ENCODE measurements at places on chromosomes 6 and 20.
A peak's percentile ranks its signal among the peaks of the same experiment; 100 is the strongest.

- DNase-seq, result no peak
Measured at GRCh38 chr20:50592282-50593004, 82.3 kb downstream of the PTPN1 start.

- DNase-seq, result peak; percentile 95
Measured at GRCh38 chr20:44747166-44748004, 1.7 kb downstream of the KCNK15 start.

DNA sequence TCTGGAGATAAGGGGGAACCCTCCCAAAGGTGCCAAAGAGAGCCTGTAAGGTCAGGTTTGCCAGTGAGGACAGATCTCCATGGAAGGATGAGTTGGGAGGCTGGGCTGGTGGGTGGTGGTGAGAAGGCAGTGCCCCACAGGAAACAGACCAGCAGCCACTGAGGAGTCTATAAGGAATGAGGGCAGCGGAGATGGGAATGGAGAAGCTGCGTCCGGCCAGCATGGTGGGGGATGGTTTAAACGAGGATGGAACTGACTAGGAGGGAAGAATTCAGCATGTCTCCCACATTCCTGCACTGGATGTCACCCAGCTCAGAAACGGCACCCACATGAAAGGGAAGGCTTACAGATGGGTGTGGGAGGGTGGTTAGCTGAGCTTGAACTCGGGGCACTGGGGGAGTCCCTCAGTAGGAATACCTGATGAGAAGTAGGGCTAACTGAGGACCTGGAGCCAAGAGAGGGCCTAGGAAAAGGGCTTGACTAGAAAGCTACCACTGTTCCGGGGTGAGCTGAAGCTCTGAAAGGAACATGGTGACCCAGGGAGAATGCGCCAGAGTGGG is 53.2 kb downstream of the FOXA2 start:
- DNase-seq, result no peak

DNA sequence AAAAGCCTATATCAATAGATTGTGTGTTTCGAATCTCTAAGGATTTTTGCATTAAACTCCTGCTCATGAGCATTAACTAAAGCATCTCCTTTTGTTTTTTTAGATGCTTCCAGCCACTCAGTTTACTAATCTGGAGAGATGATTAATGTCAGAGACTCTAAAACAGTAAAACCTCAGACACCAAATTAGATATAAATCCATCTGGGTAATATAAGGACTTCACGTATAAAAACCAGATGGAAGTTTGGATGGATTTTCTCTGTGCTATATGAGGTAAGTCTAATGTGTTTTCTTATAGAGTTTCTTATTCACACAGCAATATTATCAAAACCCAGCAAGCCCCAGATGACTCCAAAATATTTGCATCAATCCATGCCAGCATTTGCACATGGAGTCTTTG is 137.2 kb downstream of the SYNE1 start:
- no peak for DNase-seq

DNA sequence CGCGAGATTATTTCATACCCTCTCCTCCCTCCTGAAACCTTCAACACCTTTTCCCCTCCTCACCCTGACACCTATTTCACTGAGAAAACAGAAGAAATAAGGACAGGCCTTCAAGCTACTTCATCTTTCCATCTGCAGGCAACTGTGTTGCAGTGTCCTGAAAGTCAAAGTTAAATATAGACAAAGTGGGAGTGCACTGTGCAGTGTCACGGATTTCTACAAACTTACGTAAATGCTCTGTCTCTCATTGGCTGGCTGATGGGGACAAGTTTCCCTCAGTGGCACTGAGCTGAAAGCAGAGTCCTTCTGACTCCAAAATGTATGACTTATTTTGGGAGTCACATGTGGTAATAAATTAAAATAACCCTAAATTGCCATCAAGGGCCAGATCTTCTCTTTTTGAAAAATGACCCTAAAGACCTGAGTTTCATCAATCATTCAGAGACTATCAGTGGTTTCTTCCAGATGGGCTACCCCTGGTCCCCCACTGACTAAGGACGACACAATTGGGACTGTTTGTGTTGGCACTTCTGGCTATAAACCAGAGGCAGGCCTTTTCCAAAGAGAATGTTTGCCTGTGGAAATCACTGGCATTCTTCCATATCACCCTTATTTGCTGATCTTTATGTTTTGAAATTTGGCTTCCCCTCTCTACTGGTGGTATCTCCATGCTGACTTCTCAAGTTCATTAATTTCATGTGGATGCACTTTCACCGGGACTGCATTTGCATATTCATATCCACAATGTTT is 21.6 kb downstream of the ALDH8A1 start:
- DNase-seq, result no peak

DNA sequence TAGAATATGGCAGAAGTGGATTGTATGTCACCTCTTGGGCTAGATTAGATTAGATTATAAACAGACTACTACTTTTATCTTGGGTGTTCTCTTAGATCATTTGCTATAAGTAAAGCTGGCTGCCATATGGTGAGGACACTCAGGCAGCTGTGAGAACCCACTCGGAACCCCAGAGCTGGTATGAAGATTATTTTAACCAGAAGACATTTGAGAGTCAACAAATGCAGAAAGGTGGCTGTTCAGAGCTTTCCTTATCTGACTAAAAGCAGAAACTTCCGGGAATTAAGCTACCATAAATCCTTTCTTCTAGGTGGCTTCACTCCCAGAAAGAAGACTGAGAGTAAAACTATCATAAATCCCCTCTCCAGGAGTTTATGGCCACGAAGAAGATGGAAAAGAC is 91.9 kb downstream of the RNGTT start:
- no peak for DNase-seq

GRCh38 chr6:144920391-144920961 is 635.3 kb downstream of the UTRN start:
- no peak for DNase-seq

DNA sequence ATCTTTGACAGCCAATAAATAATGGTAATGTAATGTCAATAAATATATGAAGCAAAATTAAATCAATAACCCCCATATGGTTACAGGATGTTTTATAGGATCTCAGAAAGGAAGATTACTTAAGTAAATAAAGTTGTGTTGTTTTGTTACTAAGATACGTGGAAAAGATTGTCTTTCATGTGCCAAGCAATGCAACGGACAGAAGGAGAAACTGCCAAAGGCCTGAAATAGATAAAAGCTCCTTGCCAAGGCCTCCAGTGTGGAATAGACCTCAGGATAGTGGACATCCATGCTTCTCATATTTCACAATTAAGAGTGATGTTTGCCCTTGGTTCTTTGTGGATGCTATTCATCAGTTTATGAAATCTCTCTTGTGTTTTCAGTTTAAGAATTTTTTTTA is 16.4 kb upstream of the FNDC1 start:
- DNase-seq, result no peak

DNA sequence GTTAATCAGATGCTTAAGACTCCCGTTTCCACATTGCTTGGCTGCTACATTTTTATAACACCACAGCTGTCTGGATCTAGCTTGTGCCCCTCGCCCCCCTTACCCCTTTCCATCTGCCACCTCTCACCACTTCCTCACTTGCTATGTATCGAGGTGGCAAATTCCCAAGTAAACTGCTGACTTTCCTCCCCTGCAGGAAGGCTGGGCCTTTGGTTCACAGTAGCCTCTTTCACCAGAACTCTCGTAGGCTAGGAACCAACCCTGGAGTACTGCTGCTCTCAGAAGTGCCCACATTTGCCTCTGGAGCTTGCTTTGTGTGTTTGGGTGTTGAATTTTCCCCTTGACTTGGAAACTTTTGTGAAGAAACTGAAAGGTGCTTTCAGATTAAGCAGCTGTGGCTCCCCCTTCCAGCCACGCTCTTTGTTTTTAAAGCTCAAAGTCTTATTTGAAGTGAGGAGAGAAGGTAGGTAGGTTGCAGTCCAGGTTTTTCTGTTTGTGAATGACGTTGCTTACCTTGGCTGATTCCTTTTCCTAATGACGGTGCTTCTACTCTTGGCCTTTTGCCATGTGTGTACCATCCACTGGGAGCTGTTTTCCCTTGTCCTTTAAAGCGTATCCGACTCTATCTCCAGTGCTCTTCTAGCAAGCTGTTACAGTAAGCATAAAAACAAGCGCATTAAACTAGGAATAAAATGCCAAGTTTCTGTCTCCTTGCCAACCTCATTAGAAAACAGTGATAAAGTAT is 90.4 kb downstream of the CARMIL1 start:
- DNase-seq, result no peak

- no peak for DNase-seq
Measured at GRCh38 chr6:148652205-148652604, 94.6 kb upstream of the UST start.

GRCh38 chr6:29510202-29510601 is 22.4 kb upstream of the MAS1L start:
- DNase-seq, result no peak

DNA sequence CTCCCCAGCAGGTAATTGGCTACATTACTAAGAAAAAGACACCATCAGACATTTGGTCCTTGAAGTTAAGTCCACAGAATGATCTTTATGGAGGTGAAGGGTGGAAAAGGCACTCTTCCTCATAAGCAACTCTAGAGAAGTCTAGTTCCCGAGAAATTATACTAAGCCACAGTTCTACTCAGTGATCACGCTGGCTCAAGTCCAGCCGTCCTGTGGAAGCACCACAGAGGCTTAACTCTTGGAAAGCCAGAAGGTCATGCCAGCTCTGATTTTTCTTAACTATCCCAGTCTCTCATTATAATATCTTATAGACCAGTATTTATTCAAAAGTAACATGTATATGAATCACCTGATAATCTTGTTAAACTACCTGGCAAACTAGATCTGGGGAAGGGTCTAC is 258.5 kb downstream of the EYA4 start:
- DNase-seq, result no peak

- DNase-seq, result no peak
Measured at GRCh38 chr20:48594533-48594932, 233.3 kb downstream of the PREX1 start.

DNA sequence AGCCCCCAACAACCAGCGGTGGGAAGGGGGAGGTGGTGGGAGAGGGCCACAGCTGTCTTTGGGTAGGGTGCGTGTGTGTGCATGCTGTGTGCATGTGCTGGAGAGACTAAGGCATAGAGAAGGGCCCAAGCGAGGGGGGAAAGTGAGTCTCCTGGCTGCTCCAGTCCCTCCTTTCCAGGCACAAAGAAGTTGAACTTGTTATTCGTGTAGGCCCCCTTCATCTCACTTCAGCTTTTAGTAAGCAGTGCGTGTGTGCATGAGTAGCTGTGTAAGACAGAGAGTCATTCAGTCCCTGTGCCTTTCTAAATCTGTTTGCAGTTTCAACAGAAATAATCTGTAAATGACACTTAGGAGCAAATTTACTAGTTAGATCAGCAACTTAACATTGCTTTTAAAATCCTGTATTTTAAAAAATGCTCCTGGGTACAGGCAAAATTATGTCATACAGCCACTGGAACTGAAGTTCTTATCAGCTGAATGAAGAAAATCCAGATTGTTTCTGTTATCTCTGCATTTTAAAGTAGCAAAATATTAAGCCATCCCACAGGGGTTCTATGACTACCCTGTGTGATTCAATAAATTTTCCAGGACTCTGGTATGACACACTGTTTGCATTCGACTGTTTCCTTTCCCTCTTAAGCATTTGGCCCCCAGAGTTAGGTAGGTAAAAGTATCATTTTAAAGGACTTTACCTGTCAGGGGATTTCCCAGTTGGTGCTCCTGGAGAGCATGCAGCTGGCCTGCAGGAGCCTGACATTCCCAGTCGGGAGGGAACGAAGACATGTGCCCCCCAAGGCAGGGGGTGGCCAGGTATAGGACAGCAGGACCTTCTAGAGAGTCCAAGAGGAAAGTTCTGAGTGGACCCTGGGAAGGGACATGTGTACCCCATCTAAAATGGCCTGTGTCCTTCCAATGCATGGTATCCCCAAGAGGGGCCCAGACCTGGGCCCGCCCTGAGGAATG is 39.0 kb downstream of the MTRES1 start:
- DNase-seq, result no peak

GRCh38 chr20:44187772-44188709 is 1.1 kb upstream of the JPH2 start:
- no peak for DNase-seq

DNA sequence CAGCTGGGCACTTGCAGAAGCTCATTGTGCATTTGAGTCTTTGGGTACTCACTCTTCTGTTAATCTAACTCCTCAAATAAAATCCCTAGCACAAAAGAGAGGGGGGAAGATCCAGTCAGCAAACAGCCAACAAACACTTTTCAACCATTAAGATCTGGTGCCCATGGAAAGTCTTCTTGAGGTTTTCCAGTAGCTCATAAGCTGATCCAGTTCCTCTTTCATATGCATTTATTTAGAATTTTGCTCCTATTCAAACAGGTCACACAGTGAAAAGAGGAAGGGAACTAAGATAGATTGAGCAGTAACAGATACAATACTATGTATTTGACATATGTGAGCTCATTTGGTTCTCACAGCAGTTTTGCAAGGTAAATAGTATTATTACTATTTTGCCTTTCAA is 38.6 kb downstream of the HLA-DPB1 start:
- DNase-seq, result no peak

- no peak for DNase-seq
Measured at GRCh38 chr6:28709478-28710349, 184.0 kb downstream of the GPX5 start.

DNA sequence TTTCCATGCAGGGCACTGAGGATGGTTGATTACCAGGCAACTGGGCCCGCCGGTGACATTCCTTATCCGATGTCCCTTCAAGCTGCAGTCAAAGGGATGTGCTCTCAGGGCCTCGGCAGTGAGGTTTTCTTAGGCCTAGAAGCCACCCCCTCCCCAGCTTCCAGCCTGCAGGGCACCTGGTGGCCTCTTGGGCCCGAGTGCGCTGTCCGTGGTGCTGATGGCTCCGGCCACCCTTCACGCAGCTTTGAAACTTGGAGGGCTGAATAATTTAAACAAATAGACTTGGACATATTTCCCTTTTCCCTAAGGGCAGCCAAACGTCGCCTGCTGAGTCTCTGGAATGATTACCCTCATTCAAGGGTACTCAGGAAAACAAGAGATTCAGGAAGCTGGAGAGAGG is 8.9 kb upstream of the MLN start:
- DNase-seq, result peak; percentile 88

- DNase-seq, result no peak
Measured at GRCh38 chr6:42084889-42085288, 34.6 kb downstream of the TAF8 start.

DNA sequence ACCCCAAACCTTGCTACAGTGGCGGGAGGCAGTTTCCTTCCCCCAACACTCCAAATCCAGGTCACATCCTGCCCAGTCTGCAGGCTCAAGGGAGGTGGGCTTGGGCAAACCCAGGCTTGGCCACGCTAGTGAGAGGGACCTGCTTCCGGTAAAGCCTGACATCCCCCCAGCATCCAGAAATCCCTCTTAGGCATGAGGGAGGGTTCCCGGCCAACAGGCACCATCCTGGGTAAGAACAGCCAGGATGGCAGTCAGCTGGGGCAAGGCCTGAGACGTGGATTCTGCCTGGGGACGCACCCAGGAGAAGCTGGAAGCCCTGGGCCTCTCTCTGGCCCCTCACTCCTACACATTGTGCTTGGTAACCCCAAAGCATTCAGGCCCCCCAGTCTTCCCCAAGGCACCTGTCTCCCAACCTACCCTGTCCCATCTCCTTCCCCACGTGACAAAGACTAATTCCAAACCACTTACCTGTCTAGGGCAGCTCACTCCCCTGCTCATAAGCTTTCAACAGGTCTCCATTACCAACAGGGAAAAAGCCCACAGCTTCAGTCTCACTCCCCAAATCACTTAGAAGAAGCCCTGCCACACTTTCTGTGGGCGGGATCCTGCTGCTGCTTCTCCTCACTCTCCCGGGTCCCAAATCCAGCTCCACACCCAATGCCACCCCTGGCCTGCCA is 2.1 kb downstream of the C20orf144 start:
- no peak for DNase-seq

Measured in WTC11 (cell line).